ENCODE measurements at places on chromosomes 5 and 9. TPM values are rescaled to one million over a fixed set of nuclear protein-coding genes. Genes with fewer than 3 reads are reported as not detected.

Gene POLR3G
- 1.5 TPM for total RNA-seq

DNA sequence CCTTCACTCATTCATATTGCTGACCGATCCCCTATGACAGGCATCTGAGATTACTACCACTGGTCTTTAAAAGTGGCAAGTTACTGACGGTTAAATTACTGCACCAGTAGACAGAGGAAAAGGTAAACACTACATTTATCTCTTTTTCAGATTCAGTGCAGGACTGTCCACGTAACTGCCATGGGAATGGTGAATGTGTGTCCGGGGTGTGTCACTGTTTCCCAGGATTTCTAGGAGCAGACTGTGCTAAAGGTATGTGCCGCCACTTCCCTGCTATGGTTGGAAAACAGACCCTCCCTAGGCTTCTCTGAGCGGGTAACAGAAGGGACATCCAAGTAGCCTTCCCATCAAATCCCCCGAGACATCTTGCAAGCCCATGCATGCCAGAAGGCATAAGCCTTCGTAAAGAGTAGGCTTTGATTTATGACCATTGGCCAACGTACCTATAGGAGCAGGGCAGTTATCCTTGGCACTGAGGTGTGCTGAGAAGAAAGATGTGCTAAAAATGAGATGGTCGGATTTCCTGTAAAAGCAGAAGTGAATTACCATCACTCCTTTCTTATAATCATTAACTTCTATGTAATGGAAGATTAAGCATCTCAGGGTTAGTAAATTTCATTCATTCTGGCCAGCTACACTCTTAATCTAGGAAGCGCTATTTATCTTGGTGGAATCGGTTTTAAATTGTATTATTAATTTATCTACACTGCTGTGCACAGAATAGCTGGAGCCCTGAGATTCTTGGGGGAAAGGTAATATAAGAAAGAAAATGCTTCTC lies 193.4 kb upstream of the WWC1 start:
- no peak for DNase-seq

GRCh38 chr5:9063615-9064245 lies 482.1 kb downstream of the SEMA5A start:
- DNase-seq: no peak

- no peak for DNase-seq
These were observed 74.8 kb upstream of the PJA2 start for GRCh38 chr5:109484597-109484996.

- DNase-seq: no peak
These were observed 10.3 kb downstream of the TRIM32 start for GRCh38 chr9:116697362-116697761.

- DNase-seq: peak; percentile 56
These were observed at the start of gene TMEM171 for GRCh38 chr5:73120222-73121118. TMEM171 (plus strand) TSS chr5:73120575; CDS start chr5:73123374, 2,799 bp downstream.

GRCh38 chr9:13113751-13114150 lies 165.7 kb downstream of the MPDZ start:
- peak; percentile 7 for DNase-seq

DNA sequence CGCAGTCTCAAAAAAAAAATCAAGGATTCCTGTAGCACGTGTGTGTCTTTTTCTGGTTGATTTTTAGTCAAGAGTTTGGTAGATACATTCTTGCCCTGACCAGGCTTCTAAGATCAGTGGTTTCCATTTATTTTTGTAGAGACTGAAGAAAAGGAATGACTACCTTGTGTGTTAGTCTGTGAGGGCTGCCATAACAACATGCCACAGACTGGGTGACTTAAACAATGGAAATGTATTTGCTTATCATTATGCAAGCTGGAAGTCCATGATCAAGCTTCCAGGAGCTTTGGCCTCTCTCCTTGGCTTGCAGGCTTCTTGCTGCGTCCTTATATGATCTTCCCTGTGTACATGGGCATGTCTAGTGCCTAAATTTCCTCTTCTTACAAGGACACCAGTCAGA lies 127.0 kb downstream of the CCDC192 start:
- DNase-seq: no peak

- no peak for DNase-seq
These were observed 1002.7 kb downstream of the CDH18 start for GRCh38 chr5:18985171-18985758.

All from tongue (tissue), 3 donors.